ENCODE measurements at places on chromosomes 16 and 17. TPM values are rescaled to one million over a fixed set of nuclear protein-coding genes. Genes with fewer than 3 reads are reported as not detected.

- H3K4me1 ChIP-seq, result no peaks in the 10 kb centered on the region
- no peaks in the 10 kb centered on the region for H3K36me3 ChIP-seq
- no peak overlapping the region for H3K4me3 ChIP-seq
Measured at GRCh38 chr16:7397901-7398300, 65.3 kb downstream of the RBFOX1 start.

GRCh38 chr17:661509-661908 lies 53.1 kb downstream of the VPS53 start:
- H3K4me3 ChIP-seq, result no peak overlapping the region
- H3K4me1 ChIP-seq, result no peaks in the 10 kb centered on the region
- no peaks in the 10 kb centered on the region for H3K36me3 ChIP-seq
- no peak for DNase-seq
- H3K27me3 ChIP-seq, result no peaks in the 10 kb centered on the region

DNA sequence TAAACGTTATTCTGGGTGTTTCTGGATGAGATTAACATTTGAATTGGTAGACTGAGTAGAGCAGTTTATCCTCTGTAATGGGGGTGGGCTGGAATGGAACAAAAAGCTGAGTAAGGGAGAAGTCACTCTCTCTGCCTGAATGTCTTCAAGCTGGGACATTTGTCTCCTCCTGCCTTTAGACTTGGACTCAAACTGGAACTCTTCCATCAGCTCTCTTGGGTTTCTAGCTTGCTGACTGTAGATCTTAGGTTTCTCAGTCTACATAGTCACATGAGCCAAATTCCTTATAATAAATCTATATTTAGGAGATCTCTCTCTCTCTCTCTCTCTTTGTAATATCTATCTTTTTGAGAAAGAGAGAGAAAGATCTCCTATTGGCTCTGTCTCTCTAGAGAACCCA lies 553.3 kb upstream of the CDH11 start:
- H3K4me3 ChIP-seq, result no peak overlapping the region
- no peaks in the 10 kb centered on the region for H3K36me3 ChIP-seq
- H3K27me3 ChIP-seq, result no peaks in the 10 kb centered on the region
- no peaks in the 10 kb centered on the region for H3K4me1 ChIP-seq

DNA sequence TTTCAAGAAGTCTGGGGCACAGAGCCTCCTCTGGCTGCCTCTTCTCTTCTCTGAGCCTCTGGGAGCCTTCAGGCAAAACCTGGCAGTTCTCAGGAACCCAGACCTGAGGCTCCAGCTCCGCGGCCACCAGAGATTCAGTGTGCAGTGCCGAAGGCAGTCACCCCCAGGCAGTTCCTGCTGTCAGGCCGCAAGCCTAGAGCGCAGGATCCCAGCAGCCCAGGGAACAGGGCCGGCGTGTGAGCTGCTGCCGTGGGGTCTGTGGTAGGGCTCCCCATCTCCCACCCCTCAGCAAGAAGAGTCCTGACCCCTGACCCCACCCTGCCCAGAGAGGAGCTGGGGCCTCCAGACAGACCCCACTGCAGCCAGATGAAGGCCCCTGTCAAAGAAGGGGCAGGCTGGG lies 78.2 kb downstream of the AMFR start:
- no peaks in the 10 kb centered on the region for H3K36me3 ChIP-seq
- H3K4me1 ChIP-seq, result no peaks in the 10 kb centered on the region
- no peak for DNase-seq
- H3K27ac ChIP-seq, result no peak overlapping the region
- no peaks in the 10 kb centered on the region for H3K27me3 ChIP-seq

DNA sequence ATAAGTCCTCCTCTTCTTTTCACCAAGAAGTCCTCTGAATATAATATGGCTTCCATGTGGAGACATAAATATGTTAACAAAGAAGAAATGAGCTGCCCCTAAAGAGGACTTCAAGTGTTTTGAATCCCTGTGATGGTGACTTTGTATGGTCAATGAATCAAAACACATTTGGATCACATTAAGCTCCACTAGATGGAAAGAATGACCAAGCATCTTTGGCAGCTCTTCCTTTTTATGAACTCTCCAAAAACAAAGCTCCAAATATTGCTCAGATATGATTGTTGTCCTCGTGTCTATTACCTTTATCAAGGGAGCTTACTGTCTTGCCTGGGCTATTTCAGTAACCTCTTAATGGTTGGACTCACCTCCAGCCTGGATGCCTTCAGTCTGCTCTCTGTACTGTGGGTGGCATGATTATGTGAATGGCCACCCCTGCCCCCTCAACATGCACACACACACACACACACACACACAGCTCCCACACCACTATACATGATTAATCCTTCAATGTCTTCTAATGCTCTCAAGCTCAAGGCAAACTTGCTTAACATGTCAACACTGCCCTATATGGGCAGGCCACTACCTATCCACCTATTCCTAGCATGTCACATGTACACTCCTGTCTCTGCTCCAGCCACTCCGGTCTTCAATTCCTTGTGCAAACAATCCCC lies 346.6 kb upstream of the SALL1 start:
- H3K27me3 ChIP-seq, result no peaks in the 10 kb centered on the region
- DNase-seq, result no peak
- no peaks in the 10 kb centered on the region for H3K36me3 ChIP-seq
- H3K4me3 ChIP-seq, result no peak overlapping the region

KRTAP1-1 gene
- total RNA-seq, result not detected

DNA sequence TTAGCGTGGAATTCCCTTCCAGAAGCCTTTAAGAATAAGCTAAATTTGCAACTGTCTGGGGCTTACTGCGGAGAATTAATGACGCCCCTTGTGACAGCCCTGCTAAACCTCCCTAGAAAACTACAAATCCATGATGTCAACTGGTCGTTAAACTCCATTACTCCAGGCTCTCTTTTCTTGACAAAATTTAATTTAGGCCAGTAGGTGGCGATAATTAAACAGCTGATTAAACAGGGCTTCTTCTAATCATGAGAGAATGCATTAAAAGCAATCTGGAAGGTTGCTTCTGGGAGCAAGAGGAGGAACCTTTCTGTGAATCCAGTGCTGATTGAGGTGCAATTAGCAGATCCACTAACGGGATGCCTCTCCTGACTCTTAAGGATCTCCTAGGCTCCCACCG lies 8.1 kb upstream of the NLRP1 start:
- no peaks in the 10 kb centered on the region for H3K4me1 ChIP-seq
- peaks cover 52% of the 10 kb centered on the region for H3K27me3 ChIP-seq
- peak; percentile 80 for DNase-seq
- H3K4me3 ChIP-seq, result no peak overlapping the region
- no peaks in the 10 kb centered on the region for H3K36me3 ChIP-seq

DNA sequence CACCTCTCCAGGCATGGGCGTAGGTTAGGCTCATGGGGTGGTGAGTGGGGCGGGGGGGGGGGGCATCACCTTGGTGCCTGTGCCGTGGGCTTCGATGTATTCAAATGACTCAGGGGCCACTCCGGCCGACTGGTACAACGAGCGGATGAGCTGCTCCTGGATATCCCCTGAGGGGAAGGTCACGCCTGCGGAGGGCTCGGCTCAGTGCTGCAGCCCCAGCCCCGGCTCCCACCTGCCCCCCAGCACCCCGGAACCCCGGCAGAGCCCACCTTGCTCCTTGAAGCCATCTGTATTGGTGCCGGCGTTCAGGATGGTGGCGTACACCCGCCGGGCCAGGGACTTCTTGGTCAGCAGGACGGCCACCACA lies 5.4 kb downstream of the FASN start:
- H3K27ac ChIP-seq, result no peak overlapping the region
- H3K36me3 ChIP-seq, result peaks cover 92% of the 10 kb centered on the region
- DNase-seq, result no peak
- no peaks in the 10 kb centered on the region for H3K27me3 ChIP-seq

- H3K36me3 ChIP-seq, result no peaks in the 10 kb centered on the region
- H3K27ac ChIP-seq, result peak overlapping the region; percentile 95
- H3K4me1 ChIP-seq, result peaks cover 3% of the 10 kb centered on the region
Measured at GRCh38 chr17:80453998-80454556, 22.3 kb downstream of the NPTX1 start.

PRAC2 gene
- total RNA-seq, result 25.5 TPM

GRCh38 chr17:310111-311010 lies 42.2 kb downstream of the RPH3AL start:
- no peak overlapping the region for H3K27ac ChIP-seq
- no peak for DNase-seq
- no peaks in the 10 kb centered on the region for H3K4me1 ChIP-seq
- no peaks in the 10 kb centered on the region for H3K36me3 ChIP-seq
- no peak overlapping the region for H3K4me3 ChIP-seq

UMOD gene
- total RNA-seq, result not detected

DNA sequence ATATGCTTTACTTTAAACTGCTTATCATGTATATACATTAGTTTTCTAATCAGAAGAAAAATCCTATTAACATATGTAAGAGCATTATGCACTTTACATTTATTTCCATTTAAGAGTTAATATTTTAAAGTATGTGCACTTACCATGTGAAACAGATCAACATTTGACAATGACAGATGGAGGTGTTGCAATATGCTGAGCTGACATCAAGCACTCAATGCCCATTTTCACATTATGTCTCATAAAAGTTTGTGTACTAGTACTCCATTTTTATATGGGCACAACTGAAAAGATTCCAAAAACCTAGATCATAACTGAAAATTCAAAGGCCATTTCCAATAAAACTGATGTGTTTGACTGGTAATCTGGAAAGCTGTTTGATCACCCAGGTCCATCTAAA lies 420.9 kb upstream of the SOX9 start:
- no peaks in the 10 kb centered on the region for H3K4me1 ChIP-seq
- H3K27ac ChIP-seq, result no peak overlapping the region
- no peak overlapping the region for H3K4me3 ChIP-seq

GRCh38 chr17:56718515-56718914 lies 115.2 kb downstream of the C17orf67 start:
- no peaks in the 10 kb centered on the region for H3K27me3 ChIP-seq
- H3K36me3 ChIP-seq, result no peaks in the 10 kb centered on the region
- H3K4me3 ChIP-seq, result no peak overlapping the region
- H3K27ac ChIP-seq, result no peak overlapping the region
- H3K4me1 ChIP-seq, result no peaks in the 10 kb centered on the region

DNA sequence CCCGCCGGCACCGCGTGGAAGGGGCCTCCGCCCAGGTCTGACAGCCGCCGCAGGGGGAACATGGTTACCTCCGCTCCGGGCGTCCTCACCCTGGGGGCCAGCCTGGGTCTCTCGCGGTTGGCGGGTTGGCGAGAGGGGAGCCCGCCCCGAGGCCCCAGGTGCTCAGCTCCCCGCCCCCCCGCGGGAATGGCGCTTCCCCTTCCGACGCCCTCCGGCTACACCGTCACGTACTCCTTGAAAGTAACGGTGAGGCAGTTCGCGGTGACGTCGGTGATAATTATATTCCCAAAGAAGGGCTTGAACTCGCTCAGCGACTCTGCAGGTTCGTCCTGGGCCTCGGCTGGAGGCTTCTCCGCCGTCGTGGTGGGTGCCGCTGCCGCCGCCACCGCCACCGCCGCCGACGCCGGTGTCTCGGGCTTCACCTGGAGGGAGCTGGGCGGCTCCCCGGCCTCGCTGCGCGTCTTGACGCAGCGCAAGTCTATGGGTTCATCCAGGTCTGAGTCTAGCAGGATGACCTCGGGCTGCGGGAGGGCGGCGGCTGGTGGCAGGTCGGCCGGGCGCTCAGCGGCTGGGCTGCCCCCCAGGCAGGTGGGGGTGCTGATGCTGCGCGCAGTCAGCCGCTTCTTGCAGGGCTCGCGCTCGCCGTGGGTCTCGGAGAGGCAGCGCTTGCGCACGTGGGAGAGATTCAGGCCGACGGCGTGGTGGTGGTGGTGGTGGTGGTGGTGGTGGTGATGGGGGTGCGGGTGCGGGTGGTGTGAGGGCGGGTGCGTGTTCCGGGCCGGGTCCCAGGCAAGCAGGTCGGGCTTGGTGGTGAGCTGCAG lies 5.3 kb downstream of the CBX4 start:
- H3K27ac ChIP-seq, result peak overlapping the region; percentile 12
- H3K36me3 ChIP-seq, result peaks cover 23% of the 10 kb centered on the region
- H3K4me1 ChIP-seq, result peaks cover 81% of the 10 kb centered on the region
- H3K27me3 ChIP-seq, result no peaks in the 10 kb centered on the region

DNA sequence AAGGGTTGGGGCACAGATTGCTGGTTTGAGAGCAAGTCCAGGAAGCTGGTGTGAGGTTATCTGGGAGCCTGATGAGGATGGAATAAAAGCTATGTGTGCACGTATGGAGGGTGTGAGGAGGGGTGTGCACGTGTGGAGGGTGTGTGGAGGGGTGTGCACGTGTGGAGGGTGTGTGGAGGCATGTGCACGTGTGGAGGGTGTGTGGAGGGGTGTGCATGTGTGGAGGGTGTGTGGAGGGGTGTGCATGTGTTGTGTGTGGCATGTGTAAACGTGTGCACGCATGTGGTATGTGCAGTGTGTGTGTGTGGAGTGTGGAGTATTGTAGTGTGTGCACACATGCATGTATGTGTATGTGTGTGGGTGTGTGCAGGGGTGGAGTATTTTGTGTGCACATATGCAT lies 19.2 kb downstream of the RBFOX3 start:
- no peak overlapping the region for H3K27ac ChIP-seq
- no peaks in the 10 kb centered on the region for H3K4me1 ChIP-seq
- DNase-seq, result no peak
- H3K27me3 ChIP-seq, result peaks cover 82% of the 10 kb centered on the region
- H3K36me3 ChIP-seq, result no peaks in the 10 kb centered on the region

DNA sequence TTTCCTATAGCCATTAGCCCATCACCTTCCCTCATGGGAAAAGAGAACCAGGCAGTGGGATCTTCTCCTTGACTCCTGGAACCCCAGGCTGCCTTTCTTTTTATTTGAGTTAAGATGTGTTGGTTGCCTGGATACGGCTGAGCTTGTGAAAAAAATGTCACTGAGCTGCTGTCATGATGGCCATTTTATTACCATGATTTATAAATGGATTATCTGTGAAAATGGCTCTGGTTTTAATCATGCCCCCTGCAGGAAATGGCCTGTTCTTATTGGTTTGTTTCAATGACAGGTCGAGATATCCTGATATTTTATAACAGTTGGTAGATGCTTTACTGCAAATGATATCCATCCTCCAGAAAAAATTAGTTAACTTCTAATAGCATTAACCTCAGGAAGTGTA lies 640.4 kb downstream of the CDH11 start:
- H3K4me1 ChIP-seq, result peaks cover 7% of the 10 kb centered on the region
- no peaks in the 10 kb centered on the region for H3K27me3 ChIP-seq
- no peaks in the 10 kb centered on the region for H3K36me3 ChIP-seq
- H3K27ac ChIP-seq, result no peak overlapping the region
- peak; percentile 81 for DNase-seq

DNA sequence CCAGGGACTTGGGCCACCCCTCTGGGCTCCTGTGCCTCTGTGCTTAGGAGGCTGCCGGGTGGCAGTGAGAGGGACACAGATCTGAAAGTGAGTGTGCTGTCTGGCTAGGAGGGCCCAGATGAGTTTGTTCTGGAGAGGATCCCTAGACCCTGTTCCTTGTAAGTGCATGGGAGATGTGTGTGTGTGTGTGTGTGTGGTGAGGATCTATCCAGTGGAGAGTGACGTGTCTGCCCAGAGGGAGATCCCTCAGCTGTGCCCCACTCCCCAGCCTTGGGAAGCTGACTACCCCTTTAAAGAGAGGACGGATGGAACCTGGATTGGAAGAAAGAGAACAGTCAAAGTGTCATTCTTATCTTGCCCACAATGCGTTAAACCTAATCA lies 25.5 kb upstream of the CDC42EP4 start:
- peaks cover 10% of the 10 kb centered on the region for H3K4me1 ChIP-seq
- no peak overlapping the region for H3K27ac ChIP-seq
- H3K27me3 ChIP-seq, result no peaks in the 10 kb centered on the region
- H3K4me3 ChIP-seq, result no peak overlapping the region

OTOP3 gene
- total RNA-seq, result not detected
